ENCODE measurements at places on chromosomes 6 and 20.

- no peak for DNase-seq
These were observed 18.1 kb upstream of the SIRPA start for GRCh38 chr20:1876975-1877608.

DNA sequence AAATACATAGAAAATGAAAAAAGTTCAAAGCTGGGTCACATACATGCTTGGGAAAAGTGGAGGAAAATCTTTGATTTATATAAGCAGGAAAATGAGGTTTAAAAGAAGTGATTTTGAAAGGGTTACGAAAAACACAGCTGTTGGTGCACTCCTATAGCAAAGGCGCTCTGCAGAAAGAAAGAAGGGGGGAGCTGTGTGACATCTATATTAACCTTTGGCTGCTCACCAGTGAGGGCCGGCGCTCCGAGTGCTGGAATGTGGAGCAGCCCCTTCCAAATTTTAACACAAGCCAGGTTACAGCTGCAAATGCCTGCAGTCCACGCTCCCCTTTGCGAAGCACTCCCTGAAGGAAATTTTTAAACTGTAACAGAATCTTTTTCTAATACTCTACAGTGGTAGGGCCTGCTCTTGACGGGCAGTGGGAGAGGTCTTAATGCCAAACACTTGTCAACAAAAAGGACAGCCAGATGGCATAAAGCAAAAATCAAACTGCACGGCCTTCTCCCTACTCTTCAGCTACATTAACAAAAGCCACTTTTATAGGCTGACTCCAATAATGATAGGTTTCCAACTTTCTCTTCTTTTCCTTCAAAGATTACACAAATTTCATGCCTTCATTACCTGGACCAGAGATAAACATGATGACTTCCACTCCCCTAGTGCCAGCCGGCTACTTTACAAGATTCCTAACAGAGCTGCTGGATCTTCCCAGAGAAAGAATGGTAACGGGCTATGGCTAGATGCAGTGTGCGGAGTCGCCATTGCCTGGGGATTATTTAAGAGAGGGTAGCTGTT is 4.8 kb downstream of the BMP7 start:
- DNase-seq = no peak

- no peak for DNase-seq
These were observed 173.0 kb downstream of the PHF3 start for GRCh38 chr6:63808576-63808975.

GRCh38 chr6:82408952-82409431 is 45.4 kb downstream of the TPBG start:
- no peak for DNase-seq

GRCh38 chr6:108675226-108676200 is 114.8 kb downstream of the FOXO3 start:
- DNase-seq = no peak

- no peak for DNase-seq
These were observed 100.8 kb downstream of the DTD1 start for GRCh38 chr20:18688676-18689075.

DNA sequence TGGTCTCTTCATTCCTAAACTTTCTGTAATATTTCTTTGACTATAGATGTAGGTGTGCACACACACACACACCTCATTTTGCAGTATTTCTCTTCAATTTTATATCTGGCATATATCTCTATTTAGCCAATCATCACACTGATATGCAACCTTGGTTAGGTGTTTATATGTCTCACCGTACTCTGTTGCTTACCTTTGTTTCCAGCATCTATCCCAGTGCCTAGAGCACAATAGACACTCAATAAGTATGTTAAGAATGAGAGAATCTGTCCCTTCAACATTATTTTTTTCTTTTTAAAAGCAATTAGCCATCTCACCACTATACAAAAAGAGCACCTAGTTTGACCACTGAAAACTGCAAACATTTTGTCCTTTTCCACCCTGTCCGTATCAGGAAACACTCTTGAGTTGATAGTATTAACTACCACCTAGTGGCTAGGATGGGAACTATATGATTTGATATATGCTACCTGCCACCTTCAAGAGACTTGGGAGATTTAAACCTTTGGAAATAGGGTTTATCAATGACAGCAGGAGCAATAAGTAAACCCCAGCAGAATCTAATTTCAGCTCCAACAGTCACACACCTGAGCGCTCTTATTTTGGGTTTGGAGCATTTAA is 48.7 kb upstream of the RSPO3 start:
- no peak for DNase-seq

GRCh38 chr6:118100717-118101116 is 193.7 kb downstream of the SLC35F1 start:
- no peak for DNase-seq

DNA sequence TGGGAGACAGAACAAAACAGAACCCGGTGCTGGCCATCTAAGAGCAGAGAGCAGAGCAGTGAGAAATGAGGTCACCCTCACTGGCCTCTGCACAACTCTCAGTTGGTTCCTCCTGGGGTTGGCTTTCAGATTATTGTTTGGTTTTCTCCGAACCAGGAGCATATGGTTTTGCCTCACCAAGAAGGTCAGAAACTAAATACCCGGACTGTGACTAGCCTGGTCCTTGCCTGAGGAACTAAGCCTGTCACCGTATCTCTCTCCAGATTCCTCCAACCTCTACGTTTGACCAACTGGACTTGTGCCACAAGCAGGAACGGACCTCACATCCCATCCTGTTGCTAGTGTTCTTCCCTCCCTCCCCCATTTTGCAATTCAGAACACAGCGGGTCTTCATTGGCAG is 450.4 kb upstream of the JARID2 start:
- no peak for DNase-seq

GRCh38 chr6:39401376-39401775 is 78.9 kb upstream of the KCNK16 start:
- DNase-seq = no peak

GRCh38 chr6:128156321-128157111 is 255.7 kb upstream of the THEMIS start:
- no peak for DNase-seq

DNA sequence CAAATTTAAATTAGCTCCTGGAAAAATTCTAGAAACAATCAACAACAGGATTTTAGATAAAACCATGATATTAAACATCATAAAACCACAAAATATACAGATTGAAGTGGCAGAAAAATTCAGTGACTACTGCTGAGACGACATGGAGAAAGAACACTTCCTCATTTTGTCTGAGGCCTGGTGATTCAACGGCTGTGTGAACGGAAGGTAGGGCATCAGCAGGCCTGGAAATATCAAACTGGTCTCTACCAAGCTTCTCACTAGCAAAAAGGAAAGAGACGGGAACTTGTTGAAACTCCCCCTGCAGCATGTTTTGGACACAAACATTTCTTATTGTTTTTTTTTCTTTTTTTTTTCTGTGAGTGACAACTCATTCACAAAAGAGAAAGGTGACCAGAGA is 58.0 kb upstream of the AHI1 start:
- no peak for DNase-seq

- DNase-seq = no peak
These were observed 41.8 kb downstream of the SLC22A1 start for GRCh38 chr6:160163425-160163824.

- DNase-seq = no peak
These were observed 419.7 kb downstream of the CD109 start for GRCh38 chr6:74115674-74116073.

DNA sequence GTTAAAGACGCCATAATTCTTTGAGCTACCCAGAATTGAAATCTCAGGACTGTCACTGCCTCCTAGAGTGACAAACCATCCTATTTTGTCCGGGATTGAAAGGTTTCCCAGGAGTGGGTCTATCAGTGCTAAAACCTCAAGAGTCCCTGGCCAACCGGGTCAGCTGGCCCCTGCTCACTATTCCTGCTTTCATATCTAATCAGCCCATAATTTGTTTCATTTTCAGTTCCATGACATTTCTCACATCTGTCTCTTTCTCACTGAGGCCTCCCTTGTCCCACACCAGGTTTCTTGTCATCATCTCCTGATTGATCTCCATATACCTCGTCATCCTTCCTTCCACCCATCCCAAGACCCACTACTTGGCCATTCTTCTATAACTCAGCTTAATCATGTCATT is 98.2 kb downstream of the SLC35B3 start:
- DNase-seq = no peak

- DNase-seq = no peak
These were observed 530.4 kb downstream of the QKI start for GRCh38 chr6:163944897-163945296.

Measured in posterior cingulate gyrus (tissue), 11 donors.